NCI-H1092 treated with DMSO at 0.1 percent for 48 hours (cell line): ENCODE measurements at places on chromosomes 12 and 14.

GRCh38 chr14:76306131-76306530 is 69.8 kb upstream of the ESRRB start:
- DNase-seq = no peak

- DNase-seq = no peak
Observed at GRCh38 chr12:57496822-57497221, 9.0 kb downstream of the MARS1 start.

DNA sequence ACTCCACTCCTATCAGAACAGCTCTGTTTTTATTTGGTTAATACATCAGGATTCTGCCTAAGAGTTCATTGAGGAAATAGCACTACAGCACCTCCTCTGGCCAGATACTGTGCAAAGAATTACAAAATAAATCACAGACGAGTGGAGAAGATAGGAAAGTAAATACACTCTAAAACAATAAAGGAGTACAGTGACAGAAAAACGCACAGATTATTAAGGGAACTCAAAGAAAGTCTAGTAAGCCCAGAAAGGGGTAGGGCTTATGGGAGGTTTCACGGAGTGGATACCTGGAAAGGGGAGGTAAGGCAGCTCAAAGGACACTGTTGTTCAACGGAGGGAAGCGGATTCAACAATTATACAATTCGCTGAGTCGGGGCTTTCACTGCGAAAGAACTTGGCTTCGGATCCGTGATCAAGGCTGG is 5.5 kb downstream of the OR10AD1 start:
- DNase-seq = peak; percentile 92

DNA sequence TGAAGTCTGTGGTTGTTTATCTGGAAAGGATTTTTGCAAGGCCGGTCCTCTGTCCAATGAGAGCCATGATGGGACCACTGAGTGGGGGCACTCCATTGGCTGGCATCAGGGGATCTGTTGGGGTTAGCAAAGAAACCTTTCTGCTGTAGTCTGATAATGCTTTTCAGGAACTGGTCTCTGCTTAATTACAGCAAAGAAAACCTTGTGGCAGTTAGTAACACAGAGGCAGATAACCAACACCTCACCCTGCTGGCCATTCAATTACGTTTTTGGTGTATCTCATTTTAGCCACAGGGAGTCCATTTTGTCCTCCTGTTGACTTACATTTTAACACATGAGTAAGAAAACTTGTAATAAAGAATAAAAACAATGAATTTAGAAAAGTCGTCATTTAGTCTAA is 629.3 kb upstream of the MDGA2 start:
- DNase-seq = no peak

DNA sequence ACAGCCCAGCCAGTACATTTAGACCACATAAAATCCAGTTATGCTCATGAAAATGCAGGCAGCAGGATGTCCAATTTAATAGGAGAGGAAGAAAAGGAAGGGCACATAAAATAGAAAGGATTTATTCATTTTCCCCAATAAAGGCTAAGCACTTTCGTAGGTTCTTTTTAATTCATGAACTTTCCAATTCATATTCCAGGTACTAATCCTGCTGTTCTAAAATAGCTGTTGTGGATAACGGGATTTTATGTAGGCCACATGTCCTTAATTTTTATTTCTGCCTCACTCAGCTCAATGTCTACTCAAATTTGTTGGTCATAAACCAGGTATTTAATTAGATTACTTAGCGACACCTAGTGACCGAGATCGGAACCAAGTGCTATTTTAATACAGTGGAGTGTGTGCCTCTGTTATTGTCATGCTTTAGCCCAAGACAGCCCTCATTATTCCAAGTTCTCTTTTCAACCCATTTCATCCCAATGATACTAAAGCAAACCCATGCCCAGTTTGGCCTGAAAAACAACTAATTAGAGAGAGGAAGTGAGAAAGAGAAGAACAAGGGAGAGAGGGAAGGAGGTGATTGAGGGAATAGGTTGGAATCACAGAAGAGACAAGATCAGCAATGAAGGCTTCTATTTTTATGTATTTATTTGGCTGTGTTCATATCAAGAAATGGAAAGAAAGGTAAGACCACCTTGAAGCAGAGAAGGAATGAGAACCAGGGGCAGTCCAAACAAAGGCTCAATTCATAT is 45.9 kb upstream of the IFNG-AS1 start:
- DNase-seq = peak; percentile 67
